ENCODE measurements at places on chromosomes 6 and 20.

- no peak for DNase-seq
Measured at GRCh38 chr20:45853484-45853883, 3.7 kb downstream of the ACOT8 start.

DNA sequence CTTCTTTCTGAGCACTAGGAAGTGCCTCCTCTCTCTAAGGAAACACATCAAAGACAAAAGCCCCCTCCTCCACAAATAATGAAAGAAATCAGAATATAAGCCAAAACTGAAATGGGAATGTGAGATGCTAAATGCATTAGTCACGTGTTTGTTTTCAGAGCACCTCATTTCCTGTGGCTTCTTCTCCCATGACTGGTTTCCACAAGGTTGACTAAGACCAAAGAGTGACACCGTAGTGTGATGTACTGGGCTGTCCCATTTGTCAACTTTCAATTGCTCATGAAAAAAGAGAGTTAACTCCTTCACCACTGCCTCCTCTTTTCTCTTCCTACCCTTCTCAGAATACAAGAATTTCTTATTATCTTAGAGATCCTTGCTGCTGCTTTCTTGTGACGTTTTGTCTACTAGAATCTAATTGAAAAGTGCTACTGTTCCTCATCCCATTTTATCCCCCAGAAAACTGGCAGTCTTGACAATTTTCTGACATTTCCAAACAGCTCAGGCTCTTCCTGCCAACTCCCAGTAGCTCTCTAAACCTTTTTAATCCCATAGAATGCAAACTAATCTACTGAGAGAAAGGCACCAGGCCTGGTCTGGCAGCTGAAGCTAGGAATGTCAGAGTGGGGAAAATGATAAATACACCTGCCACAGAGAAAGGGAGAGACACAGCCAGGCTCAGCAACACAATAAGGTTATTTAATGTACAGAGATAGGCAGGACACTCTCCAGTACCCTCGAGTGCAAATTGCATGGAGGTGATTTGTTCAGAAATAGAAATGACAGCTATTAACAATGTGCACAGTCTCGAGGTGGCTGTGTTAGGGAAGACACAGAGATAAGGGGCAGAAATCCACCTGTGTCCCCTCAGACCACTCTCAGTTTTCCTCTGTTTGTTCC lies 671.7 kb upstream of the NRSN1 start:
- peak; percentile 47 for DNase-seq

GRCh38 chr6:44571510-44571909 lies 184.0 kb downstream of the CDC5L start:
- no peak for DNase-seq

GRCh38 chr20:9093218-9093957 lies 24.5 kb downstream of the PLCB4 start:
- no peak for DNase-seq

DNA sequence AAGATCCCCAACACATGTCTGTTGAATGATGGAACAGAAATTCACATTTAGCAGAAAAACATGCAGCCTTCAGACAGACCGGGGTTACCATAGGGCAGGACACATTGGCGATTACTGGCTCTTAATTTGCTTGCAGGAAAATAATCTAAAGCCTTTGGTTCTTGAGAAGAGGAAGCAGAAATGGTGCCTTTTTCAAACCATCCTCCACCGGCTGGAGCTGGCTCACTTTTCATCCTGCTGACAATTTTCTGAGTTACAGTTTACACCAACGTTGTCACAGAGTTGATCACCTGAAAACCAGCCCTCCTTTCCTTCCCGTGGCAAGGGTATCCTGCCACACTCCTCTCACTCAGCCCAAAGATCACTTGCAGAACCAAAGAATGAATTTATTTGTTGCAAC lies 32.6 kb downstream of the SF3B5 start:
- no peak for DNase-seq

DNA sequence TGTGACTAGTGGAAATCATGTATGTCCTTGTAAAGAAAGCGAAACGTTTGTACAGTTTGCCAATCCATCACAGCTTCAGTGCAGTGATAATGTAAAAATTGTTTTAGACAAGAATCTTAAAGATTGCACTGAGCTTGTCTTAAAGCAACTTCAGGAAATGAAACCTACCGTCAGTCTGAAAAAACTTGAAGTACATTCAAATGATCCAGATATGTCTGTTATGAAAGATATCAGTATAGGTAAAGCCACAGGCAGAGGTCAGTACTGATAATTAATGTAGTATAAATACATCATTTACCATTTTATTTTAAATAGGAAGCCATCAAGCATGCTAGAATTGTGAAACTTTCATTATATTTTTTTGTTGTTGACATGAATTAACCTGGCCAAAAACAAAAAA lies 60.9 kb upstream of the SMIM8 start:
- DNase-seq = no peak

- DNase-seq = peak; percentile 95
Measured at GRCh38 chr20:6566821-6567220, 200.7 kb upstream of the BMP2 start.

DNA sequence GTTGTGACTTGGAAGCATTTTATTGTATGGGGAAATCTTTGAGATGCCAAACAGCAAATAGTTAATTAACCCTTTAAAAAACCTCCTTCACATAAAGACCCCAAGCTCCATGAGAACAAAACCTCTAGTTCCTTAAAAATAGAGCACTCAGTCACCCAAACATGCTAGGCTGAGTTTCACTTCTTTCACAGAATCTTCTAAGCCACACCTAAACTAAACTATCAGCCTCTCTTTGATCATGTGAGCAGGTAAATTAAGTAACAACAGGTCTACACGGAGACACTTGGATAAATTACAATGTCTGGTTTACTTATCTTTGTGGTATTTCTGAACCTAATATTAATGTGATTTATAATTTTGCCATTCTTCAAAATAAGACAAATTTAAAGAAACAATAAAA lies 205.2 kb upstream of the MARCKS start:
- DNase-seq = no peak

- no peak for DNase-seq
Measured at GRCh38 chr6:75495011-75495410, 1.4 kb upstream of the FILIP1 start.

- DNase-seq = peak; percentile 30
Measured at GRCh38 chr20:52190437-52191131, 995 bp downstream of the ZFP64 start.

- DNase-seq = no peak
Measured at GRCh38 chr6:137224799-137225198, 5.6 kb upstream of the IFNGR1 start.

- no peak for DNase-seq
Measured at GRCh38 chr6:142558786-142559185, 257.0 kb downstream of the ADGRG6 start.

DNA sequence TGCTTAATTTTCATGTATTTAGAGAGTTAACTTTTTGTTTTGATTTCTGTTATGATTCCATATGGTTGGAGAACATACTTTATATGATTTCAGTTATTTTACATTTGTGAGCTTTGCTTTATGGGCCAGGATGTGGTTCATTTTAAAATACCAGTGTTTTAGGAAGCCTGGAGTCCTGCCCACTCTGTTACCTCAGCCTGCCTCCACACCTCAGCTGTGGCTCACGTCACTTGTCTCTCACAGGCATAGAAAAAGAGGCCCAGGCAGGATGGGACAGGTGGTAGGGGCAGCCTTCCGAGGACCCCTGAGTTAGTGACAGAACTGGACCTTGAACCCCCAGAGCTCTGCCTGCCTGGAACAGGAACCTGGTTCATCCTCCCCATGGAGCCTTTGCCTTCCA lies 16.0 kb downstream of the PSMF1 start:
- DNase-seq = no peak

- peak; percentile 45 for DNase-seq
Measured at GRCh38 chr20:13261460-13262301, 40.6 kb downstream of the ISM1 start.

GRCh38 chr20:48262466-48262865 lies 477.2 kb upstream of the SULF2 start:
- no peak for DNase-seq

DNA sequence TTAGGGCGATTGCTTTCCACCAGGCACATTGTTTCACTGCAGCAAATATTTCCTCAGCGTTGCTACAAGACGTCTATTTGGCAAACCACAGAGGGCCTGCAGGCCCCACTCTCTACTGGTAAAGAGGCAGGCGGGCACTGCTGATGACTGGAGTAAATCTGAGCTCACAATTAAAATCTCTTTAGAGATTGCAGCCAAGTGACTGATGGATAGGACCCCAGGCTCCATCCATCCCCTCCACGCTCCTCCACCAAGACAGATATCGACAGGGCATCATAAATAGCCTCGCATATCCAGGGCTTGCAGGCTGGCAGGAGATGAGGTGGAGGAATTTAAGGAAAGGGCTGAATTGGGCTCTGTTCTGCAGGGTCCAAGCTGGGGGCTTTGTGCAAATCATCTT lies 50.4 kb upstream of the MDGA1 start:
- no peak for DNase-seq

DNA sequence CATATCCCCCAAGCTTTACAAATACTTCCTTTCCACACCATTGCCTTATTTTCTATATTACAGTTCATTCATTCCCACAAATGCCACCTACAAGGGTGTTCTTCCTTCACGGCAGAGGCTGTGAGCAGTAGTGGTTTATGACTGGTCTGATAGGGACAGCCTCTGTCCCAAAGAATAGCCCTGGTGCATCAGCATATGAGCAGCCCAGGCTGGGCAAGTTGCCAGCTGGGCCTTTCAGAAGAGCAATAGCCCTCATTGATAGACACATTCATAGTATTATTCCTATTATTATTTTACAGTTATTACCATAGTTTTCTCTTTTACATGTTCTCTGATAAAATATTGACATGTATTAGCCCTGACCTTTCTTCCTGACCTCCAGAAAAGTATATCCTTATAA lies 149.9 kb downstream of the MMS22L start:
- no peak for DNase-seq
